ENCODE measurements at places on chromosomes 7 and 10.
A peak's percentile ranks its signal among the peaks of the same experiment; 100 is the strongest.

- H3K27me3 ChIP-seq, result peaks cover 2% of the 10 kb centered on the region
- no peak overlapping the region for H3K27ac ChIP-seq
- no peak for DNase-seq
- peaks cover 24% of the 10 kb centered on the region for H3K36me3 ChIP-seq
- H3K4me1 ChIP-seq, result peaks cover 9% of the 10 kb centered on the region
Measured at GRCh38 chr10:74075906-74076305, 74.7 kb downstream of the AP3M1 start.

- H3K4me1 ChIP-seq, result no peaks in the 10 kb centered on the region
- no peak for DNase-seq
- H3K4me3 ChIP-seq, result no peak overlapping the region
- H3K27ac ChIP-seq, result no peak overlapping the region
- no peaks in the 10 kb centered on the region for H3K27me3 ChIP-seq
- no peaks in the 10 kb centered on the region for H3K36me3 ChIP-seq
Measured at GRCh38 chr10:8306685-8307364, 252.3 kb downstream of the GATA3 start.

DNA sequence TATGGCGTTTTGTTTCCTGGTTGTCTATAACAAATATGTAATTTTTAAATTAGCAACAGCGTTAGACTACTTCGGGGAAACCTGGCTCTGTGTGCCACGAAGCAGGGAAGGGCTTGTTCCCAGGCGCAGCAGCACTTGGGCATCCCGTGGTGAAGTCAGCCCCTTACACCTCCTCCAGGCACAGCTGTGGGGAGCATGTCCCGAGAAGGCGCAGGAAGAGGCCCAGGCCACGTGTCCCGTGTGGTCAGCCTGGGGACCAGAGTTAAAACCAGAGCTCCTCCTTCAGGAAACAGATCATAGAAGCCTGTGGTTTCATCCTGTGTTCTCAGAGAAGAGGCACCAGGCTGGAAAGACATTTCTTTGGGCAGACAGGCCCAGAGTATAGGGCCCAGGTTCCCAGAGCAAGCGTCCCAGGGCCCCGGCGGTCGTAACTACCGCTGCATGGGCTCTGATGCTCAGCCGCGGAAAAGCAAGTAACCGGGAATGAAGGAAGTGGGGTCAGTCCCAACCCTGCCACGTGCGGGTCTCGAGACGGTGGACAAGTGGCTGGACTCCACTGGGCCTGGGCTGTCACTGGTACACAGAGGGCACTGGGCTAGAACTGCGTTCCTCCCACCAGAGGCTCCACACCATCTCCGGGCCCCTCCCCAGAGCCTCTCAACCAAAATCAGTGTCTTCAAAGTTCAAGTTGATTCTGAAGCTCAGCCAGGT, 7.1 kb downstream of the NUDT1 start:
- H3K4me3 ChIP-seq, result no peak overlapping the region
- peak overlapping the region; percentile 18 for H3K27ac ChIP-seq
- peaks cover 7% of the 10 kb centered on the region for H3K27me3 ChIP-seq

DNA sequence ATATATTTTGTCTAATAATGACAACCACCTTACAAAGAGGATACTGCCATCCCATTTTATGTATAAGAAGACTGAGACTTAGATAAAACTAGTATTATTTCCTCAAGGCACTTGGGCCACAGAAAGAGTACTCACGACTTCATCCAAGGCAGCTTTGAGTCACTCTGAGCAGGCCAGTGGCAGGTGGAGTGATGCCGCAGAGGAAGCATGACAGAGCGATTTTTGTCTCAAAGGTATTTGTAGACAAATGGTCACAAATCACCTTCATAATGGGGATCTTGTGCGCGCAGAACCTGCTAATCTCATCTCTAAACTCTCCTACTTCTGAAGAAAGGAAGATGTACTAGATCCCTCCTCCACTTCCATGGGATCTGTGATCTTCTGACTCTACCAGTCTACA, 113.2 kb upstream of the NAMPT start:
- H3K27me3 ChIP-seq, result no peaks in the 10 kb centered on the region
- DNase-seq, result no peak
- H3K4me1 ChIP-seq, result peaks cover 9% of the 10 kb centered on the region

DNA sequence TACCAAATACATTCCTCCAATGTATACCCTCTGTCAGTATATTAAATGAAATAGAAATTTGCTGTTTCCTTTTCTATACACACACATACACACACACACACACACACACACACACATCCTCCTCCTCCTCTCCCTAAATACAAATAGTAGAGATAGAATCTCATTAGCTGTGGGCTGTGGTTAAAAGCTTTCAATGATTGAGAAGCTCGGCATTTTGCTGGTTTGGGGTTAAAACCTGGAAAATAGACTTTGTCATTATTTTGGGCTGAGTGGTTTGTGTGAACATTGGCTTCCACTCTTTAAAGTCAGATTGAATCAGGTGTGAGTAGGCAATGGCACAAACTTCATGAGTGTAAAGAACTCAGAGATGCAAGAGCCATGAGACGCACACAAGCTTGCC, 596.0 kb downstream of the XPNPEP1 start:
- H3K4me3 ChIP-seq, result no peak overlapping the region
- no peaks in the 10 kb centered on the region for H3K4me1 ChIP-seq
- H3K36me3 ChIP-seq, result no peaks in the 10 kb centered on the region
- no peak for DNase-seq
- H3K27ac ChIP-seq, result no peak overlapping the region

GRCh38 chr7:55104712-55105433, 86.1 kb downstream of the EGFR start:
- no peaks in the 10 kb centered on the region for H3K36me3 ChIP-seq
- peaks cover 4% of the 10 kb centered on the region for H3K4me1 ChIP-seq
- no peak for DNase-seq
- peaks cover 13% of the 10 kb centered on the region for H3K27me3 ChIP-seq
- no peak overlapping the region for H3K4me3 ChIP-seq

DNA sequence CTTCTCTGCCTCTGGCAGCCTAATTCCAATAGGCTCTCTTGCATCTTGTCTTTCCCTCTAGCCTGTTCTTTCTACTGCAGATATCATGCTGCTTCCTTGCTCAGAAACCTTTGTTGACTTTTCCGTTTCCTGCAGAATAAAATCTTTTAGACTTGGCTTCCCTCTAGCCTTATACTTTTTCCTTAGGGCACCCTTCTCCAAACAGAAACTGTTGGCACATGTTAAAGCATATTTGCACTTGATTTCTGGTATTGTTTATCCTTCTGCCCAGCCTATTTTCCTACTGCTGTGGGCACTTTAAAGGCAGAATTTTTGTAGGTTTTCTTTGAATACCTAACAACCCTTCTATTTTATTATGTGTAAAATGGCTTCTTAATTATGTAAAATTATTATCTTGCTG, 4.6 kb downstream of the GNAI1 start:
- peaks cover 64% of the 10 kb centered on the region for H3K4me1 ChIP-seq
- H3K27me3 ChIP-seq, result peaks cover 5% of the 10 kb centered on the region
- peak overlapping the region; percentile 87 for H3K4me3 ChIP-seq
- H3K36me3 ChIP-seq, result peaks cover 9% of the 10 kb centered on the region
- peak overlapping the region; percentile 90 for H3K27ac ChIP-seq
- no peak for DNase-seq

GRCh38 chr7:84238596-84238995, 44.0 kb upstream of the SEMA3A start:
- no peak overlapping the region for H3K4me3 ChIP-seq
- peaks cover 6% of the 10 kb centered on the region for H3K4me1 ChIP-seq
- no peak for DNase-seq

- no peak overlapping the region for H3K4me3 ChIP-seq
- H3K36me3 ChIP-seq, result no peaks in the 10 kb centered on the region
- H3K4me1 ChIP-seq, result peaks cover 7% of the 10 kb centered on the region
- H3K27me3 ChIP-seq, result peaks cover 6% of the 10 kb centered on the region
- DNase-seq, result no peak
Measured at GRCh38 chr10:131812736-131813604, 87.8 kb upstream of the PPP2R2D start.

- H3K36me3 ChIP-seq, result peaks cover 5% of the 10 kb centered on the region
- no peak for DNase-seq
- peaks cover 12% of the 10 kb centered on the region for H3K4me1 ChIP-seq
Measured at GRCh38 chr10:75115137-75115536, 3.7 kb downstream of the SAMD8 start.

Measured in endothelial cell (in vitro differentiated cells).